PC-3 (cell line): ENCODE measurements at places on chromosomes 2 and 18. TPM values are rescaled to one million over a fixed set of nuclear protein-coding genes. Genes with fewer than 3 reads are reported as not detected.

MYO5B gene
- 10.4 and 10.7 TPM in 2 replicates for total RNA-seq

NOL4 gene
- total RNA-seq = not detected in 2 replicates

CGREF1 gene
- 18.7 and 22.6 TPM in 2 replicates for total RNA-seq

UBE2F gene
- 37.5 and 57.8 TPM in 2 replicates for total RNA-seq

SERPINB10 gene
- 0.69 TPM in 1 of 2 replicates, not detected in the other for total RNA-seq

TSGA10 gene
- 3.6 and 8.9 TPM in 2 replicates for total RNA-seq

NPHP1 gene
- 1.3 and 4.2 TPM in 2 replicates for total RNA-seq

DSEL gene
- 17.2 and 19.0 TPM in 2 replicates for total RNA-seq

CSRNP3 gene
- 2.2 and 8.3 TPM in 2 replicates for total RNA-seq

CHST10 gene
- 13.4 and 17.8 TPM in 2 replicates for total RNA-seq

GAREM1 gene
- total RNA-seq = 0.86 and 1.8 TPM in 2 replicates
